ENCODE measurements at places on chromosomes 16 and 17.

DNA sequence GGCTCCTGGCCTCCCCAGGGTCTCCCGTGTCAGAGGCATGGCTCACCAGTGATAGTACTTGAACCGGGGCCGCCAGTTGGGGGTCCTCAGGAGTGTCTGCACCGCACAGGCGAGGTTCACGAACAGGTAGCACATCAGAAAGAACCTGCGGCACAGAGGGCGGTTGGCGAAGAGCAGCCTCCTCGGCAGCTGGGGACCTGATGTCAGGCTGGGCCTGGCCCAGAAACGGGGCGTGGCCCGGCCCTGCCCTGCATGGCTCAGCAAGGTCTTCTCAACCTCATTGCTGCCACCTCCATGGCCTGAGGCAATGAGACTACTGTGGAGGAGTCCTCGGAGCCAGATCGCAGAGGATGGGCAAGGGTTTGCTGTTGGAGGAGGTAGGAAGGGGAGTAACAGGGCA, 4.1 kb upstream of the LCAT start:
- no peak for DNase-seq

GRCh38 chr16:4505356-4506147, 29.4 kb downstream of the HMOX2 start:
- DNase-seq = no peak

GRCh38 chr17:74410001-74410443, 21.9 kb upstream of the GPRC5C start:
- no peak for DNase-seq

DNA sequence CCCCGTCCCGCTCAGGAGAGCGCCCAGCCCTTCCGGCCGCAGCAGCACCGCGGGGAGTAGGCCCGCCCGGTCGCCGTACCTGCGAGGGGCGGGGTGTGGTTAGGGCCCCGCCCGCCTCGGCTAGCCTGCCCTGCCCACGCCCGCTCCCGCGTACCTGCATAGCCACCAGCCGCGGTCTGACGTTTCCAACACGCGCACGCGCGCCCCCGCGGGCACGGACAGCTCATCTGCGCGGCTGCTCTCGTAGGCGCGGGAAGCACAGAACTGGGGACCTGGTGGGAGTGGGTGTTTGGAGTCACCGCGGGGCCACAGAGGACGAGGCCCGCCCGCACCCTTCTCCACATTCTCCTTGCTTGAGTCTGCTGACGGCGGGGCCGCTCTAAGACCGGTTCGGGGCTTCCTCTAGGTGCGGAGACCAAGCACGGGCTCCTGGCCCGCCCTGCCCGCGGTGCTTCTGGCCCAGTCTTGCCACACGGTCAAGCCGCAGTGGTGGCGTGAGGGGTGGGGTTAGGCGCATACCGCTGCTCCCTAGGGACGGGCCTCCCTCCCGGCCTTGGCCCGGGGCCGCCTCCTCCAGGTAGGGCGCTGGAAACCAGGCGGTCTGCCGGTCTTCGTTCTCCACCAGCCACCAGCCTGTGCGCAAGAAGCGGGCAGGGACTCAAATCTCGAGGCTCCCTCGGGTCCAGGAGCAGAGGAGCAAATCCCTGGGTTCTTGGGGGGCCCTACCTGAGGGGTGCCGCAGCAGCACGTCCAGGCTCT, 1.8 kb downstream of the NOXO1 start:
- no peak for DNase-seq

All from SK-N-DZ (cell line).